ENCODE measurements at places on chromosomes 3 and 15.

- H3K27ac ChIP-seq: no peak overlapping the region
- H3K4me3 ChIP-seq: no peak overlapping the region
- peaks cover 20% of the 10 kb centered on the region for H3K36me3 ChIP-seq
Measured at GRCh38 chr3:71487418-71487817, 96.1 kb downstream of the FOXP1 start.

DNA sequence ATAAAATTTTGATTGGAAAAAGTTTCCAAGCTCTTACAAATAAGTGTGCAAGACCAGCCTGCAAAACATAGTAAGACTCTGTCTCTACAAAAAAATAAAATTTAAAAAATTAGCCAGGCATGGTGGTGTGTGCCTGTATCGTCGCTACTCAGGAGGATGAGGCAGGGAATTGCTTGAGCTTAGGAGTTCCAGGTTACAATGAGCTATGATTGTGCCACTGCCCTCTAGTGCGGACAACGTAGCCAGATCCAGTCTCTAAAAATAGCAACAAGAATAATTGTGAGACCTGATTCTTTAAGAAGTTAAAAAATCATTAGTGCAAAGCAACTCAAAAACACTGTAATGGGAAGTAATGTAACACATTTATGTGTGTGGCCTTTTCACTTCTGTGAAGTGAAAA is 251.6 kb downstream of the RBMS3 start:
- DNase-seq: no peak
- H3K27ac ChIP-seq: no peak overlapping the region
- H3K36me3 ChIP-seq: no peaks in the 10 kb centered on the region
- no peak overlapping the region for H3K4me3 ChIP-seq
- H3K27me3 ChIP-seq: no peaks in the 10 kb centered on the region
- H3K4me1 ChIP-seq: no peaks in the 10 kb centered on the region

DNA sequence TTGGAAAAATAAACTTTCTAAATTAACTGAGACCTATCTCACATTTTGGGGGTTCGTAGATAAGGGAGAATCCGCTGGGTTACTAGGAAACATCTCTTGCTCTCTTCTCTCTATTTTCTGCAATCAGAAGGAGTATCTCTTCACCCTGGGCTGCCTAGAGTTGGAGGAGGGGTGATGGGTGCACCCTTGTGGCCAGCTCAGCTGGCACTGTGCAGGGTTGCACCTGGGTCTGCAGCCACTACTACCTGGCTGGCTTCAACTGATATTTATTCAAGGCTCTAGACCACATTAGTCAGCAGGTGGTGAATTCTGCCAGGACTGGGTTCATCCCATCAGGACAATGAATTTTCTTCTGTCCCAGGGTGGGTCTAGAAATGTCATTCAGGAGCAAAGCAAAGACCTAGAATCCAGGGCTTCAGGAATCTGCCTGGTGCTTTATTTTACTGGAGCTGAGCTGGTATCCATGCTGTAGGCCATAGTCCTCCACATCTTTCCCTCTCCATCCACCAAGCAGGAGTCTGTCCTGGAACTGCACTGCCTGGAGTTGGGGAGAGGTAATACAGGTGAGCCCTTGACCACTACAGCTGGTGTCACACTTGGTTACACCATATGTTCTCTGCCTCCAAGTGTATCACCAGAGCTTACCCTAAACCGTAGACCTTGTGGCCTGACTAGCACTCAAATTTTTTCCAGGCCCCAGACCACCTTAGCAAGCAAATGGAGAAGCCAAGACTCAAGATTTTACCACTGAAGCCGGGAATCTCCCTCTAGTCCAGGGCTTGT is 14.0 kb downstream of the OR5K4 start:
- no peak overlapping the region for H3K4me3 ChIP-seq
- DNase-seq: no peak
- no peaks in the 10 kb centered on the region for H3K4me1 ChIP-seq
- no peak overlapping the region for H3K27ac ChIP-seq
- H3K27me3 ChIP-seq: no peaks in the 10 kb centered on the region
- no peaks in the 10 kb centered on the region for H3K36me3 ChIP-seq

- H3K27ac ChIP-seq: no peak overlapping the region
- no peaks in the 10 kb centered on the region for H3K36me3 ChIP-seq
- H3K4me1 ChIP-seq: peaks cover 10% of the 10 kb centered on the region
- no peak for DNase-seq
- peaks cover 95% of the 10 kb centered on the region for H3K27me3 ChIP-seq
Measured at GRCh38 chr15:89406218-89406939, 71.8 kb upstream of the POLG start.
